ENCODE measurements at places on chromosomes 6 and 20. TPM values are rescaled to one million over a fixed set of nuclear protein-coding genes. Genes with fewer than 3 reads are reported as not detected.

The MLN gene
- not detected for total RNA-seq

The IL17F gene
- not detected for total RNA-seq

The LGSN gene
- total RNA-seq = 1.0 TPM

The COMMD7 gene
- total RNA-seq = 16.9 TPM

The DLK2 gene
- not detected for total RNA-seq

The OPN5 gene
- total RNA-seq = not detected

The KIF6 gene
- total RNA-seq = 0.05 TPM

The CST3 gene
- total RNA-seq = 1,478 TPM

The HCK gene
- 3.7 TPM for total RNA-seq

The LTB gene
- total RNA-seq = 1.7 TPM

The VWA7 gene
- 2.3 TPM for total RNA-seq

The C6orf120 gene
- total RNA-seq = 18.9 TPM

The BTN3A1 gene
- 9.5 TPM for total RNA-seq

The UST gene
- 0.58 TPM for total RNA-seq

The TUBB2B gene
- total RNA-seq = 2.1 TPM

The TNFRSF6B gene
- total RNA-seq = 0.40 TPM

The POM121L2 gene
- total RNA-seq = not detected

The ARG1 gene
- total RNA-seq = 1,138 TPM

The LY6G6C gene
- not detected for total RNA-seq

The GMPR gene
- 4.3 TPM for total RNA-seq

The BEND6 gene
- not detected for total RNA-seq

The BHLHE23 gene
- total RNA-seq = not detected

The PRELID3B gene
- 16.4 TPM for total RNA-seq

The RNF144B gene
- 17.5 TPM for total RNA-seq

The HMGA1 gene
- 17.4 TPM for total RNA-seq
